K562 (cell line): ENCODE measurements at places on chromosomes 2 and 18. TPM values are rescaled to one million over a fixed set of nuclear protein-coding genes. Genes with fewer than 3 reads are reported as not detected.

GRCh38 chr2:58852243-58852642 lies 611.1 kb upstream of the FANCL start:
- H3K27ac ChIP-seq, result no peak overlapping the region
- DNase-seq, result no peak
- H3K4me3 ChIP-seq, result no peak overlapping the region
- H3K36me3 ChIP-seq, result no peaks in the 10 kb centered on the region
- no peaks in the 10 kb centered on the region for H3K27me3 ChIP-seq

DNA sequence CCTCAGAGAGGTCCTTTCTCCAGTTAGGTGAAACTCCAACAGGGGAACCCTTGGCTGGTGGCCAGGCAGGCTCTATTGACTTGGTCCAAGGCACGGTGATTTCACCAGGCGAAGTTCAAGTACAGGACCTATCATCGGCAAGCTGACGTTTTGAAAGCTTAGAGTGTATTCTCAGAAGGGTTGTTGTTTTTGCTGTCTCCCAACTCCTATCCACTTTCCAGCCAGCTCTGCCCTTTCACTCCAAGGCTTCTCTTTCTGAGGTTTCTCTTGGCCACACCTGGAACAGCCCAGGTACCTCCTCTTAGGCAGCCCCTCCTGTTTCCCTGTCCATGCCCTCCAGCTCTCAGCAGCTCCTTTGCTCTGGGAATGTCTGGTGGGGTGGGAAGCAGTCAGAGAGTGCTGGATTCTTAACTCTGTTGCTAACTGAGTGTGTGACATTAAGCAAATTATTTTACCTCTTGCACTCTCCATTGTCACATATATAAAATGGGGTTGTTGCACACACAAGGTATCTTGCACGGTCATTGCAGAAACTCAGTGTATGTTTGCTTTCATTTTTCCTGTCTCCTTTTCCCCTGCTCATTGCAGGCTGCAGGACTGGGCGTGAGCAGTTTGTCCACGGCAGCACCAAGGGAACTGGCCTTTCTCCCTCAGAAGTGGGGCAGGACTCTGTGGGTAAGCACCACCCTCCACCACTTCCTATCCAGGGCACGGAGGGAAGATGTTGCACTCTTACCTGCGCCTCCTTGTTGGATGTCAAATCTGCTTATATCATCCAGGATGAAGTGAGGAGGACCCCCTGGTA lies 30.2 kb downstream of the CAPN13 start:
- H3K27me3 ChIP-seq, result peaks cover 32% of the 10 kb centered on the region
- H3K36me3 ChIP-seq, result no peaks in the 10 kb centered on the region
- no peaks in the 10 kb centered on the region for H3K4me1 ChIP-seq
- H3K4me3 ChIP-seq, result no peak overlapping the region
- no peak for DNase-seq

- H3K4me1 ChIP-seq, result peaks cover 6% of the 10 kb centered on the region
- peaks cover 17% of the 10 kb centered on the region for H3K27me3 ChIP-seq
- no peak overlapping the region for H3K4me3 ChIP-seq
- H3K36me3 ChIP-seq, result no peaks in the 10 kb centered on the region
- DNase-seq, result no peak
Measured at GRCh38 chr2:129880309-129880708, 99.2 kb upstream of the RAB6C start.

DNA sequence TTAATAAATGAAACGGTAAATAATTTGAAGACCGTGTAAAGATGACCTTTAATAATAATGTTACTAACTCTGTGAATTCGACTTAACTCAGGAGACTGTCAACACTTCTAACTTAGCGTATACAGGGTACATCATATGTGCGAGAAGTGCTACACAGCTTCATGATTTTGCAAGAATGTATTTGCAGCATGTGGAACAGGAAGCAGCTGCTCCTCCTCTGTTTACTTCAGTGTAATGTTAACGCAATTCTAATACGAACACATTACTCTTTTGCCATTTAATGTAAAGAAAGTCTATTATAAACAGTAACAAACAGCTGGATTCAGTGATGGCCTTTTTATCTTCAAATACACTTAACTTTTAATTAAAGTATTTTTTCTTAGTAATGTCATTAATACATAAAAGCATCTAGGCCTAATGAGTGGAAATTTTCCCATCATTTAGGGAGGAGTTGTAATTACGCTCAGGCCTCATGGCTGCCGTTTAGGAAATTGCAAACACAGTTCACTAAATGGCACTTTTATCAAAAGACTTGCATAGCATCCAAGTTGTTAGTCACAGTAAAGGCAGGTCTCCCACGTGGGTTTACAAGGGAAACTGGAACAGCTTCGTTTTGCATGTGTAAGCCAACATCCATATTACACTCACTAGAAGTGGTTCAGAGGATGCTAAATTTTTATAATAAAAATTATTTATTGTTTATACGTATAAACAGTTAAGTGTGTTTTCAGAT lies 635.7 kb downstream of the FBXO15 start:
- H3K27ac ChIP-seq, result no peak overlapping the region
- H3K36me3 ChIP-seq, result no peaks in the 10 kb centered on the region
- DNase-seq, result no peak
- no peak overlapping the region for H3K4me3 ChIP-seq
- H3K4me1 ChIP-seq, result no peaks in the 10 kb centered on the region

The ADCYAP1 gene
- not detected in 2 replicates for total RNA-seq

DNA sequence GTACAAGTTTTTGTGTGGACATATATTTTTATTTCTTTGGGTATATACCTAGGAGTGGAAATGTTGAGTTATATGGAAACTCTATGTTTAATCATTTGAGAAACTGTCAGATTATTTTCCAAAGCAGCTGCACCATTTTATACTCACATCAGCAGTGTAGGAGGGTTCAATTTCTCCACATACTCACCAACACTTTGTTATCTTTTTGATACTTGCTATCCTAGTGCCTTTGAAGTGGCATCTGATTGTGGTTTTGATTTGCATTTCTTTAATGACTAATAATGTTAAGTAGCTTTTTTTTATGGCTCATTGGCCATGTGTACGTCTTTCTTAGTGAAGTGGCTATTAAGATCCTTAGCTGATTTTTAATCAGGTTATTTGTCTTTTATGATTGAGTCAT lies 64.7 kb upstream of the SLC8A1 start:
- no peak overlapping the region for H3K4me3 ChIP-seq
- H3K27me3 ChIP-seq, result no peaks in the 10 kb centered on the region
- H3K4me1 ChIP-seq, result no peaks in the 10 kb centered on the region

The RBFA gene
- 28.4 and 28.8 TPM in 2 replicates for total RNA-seq

DNA sequence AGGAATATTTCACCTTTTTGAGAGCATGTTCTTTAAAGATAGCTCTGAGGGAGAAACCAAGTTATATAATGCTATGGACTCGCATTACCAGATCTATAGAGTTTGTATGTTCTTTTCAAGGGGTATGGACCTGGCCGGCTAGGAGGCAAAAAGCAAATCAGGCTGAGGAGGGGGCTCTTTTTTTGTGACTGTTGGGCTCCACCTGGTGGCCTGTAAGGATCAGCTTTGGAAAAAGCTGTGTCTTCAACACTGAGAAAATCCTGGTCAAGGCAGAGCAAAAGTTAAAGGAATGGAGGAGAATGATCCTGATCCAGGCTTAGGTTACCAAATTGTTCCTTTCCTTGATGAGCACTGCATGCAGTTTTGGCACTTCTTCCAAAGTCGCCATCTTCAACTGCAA lies 180.5 kb downstream of the DIS3L2 start:
- peak; percentile 44 for DNase-seq
- H3K4me3 ChIP-seq, result no peak overlapping the region
- no peaks in the 10 kb centered on the region for H3K4me1 ChIP-seq

GRCh38 chr2:10157293-10157692 lies 34.8 kb downstream of the RRM2 start:
- no peak overlapping the region for H3K4me3 ChIP-seq
- no peak for DNase-seq
- peaks cover 11% of the 10 kb centered on the region; the same call in 1 of the 2 replicates for H3K4me1 ChIP-seq
- H3K27ac ChIP-seq, result no peak overlapping the region
- H3K36me3 ChIP-seq, result peaks cover 30% of the 10 kb centered on the region; the same call in 2 of the 3 replicates

DNA sequence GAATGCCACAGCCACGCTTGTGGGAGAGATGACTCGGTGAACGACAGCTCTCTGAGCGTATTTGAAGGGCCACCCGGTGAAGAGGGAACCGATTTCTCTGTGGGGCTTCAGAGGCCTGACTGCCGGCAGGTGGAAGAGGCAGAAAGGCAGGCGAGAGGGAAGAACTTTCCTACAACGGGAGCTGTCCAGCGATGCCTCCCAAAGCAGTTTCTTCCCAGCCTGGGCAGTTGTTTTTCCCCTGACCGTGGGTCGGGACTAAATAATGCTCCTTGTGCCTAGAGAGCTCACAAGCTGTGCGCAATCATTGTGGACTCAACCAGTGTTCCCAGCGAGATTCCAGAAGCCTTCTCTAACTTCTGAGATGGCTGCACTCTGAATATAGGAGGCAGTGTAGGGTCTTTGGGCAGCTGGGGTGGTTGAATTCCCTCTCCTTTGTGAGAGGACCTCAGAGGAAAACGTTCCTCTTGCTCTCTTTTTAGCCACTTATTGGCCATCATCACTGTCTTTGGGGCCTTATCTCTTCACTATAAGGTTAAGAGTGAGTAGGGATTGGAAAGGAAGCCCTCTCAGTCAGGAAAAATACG lies 710 bp downstream of the SEC11C start:
- no peaks in the 10 kb centered on the region for H3K27me3 ChIP-seq
- no peak overlapping the region for H3K27ac ChIP-seq
- DNase-seq, result peak; percentile 12
- peak overlapping the region; percentile 81 for H3K4me3 ChIP-seq
- H3K4me1 ChIP-seq, result peaks cover 5% of the 10 kb centered on the region; the same call in 1 of the 2 replicates

GRCh38 chr2:73232403-73233153 lies 461 bp downstream of the PRADC1 start:
- peaks cover 13% of the 10 kb centered on the region; the same call in 1 of the 3 replicates for H3K4me1 ChIP-seq
- H3K4me3 ChIP-seq, result peak overlapping the region; percentile 95
- H3K27ac ChIP-seq, result peak overlapping the region; percentile 67
- no peaks in the 10 kb centered on the region for H3K27me3 ChIP-seq
- H3K36me3 ChIP-seq, result peaks cover 46% of the 10 kb centered on the region

The AMER3 gene
- total RNA-seq, result not detected in 2 replicates

DNA sequence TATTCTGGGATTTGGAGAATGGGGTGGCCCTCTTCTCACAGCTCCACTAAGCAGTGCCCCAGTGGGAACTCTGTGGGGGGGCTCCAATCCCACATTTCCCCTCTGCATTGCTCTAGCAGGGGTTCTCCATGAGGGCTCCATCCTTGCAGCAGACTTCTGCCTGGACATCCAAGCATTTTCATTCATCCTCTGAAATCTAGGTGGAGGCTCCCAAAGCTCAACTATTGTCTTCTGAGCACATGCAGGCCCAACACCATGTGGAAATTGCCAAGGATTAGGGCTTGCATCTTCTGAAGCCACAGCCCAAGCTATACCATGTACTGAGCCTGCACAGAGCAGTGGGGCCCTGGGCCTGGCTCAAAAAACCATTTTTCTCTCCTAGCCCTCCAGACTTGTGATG lies 162.4 kb upstream of the CWC22 start:
- H3K4me1 ChIP-seq, result no peaks in the 10 kb centered on the region
- H3K27ac ChIP-seq, result no peak overlapping the region
- no peak overlapping the region for H3K4me3 ChIP-seq
- no peaks in the 10 kb centered on the region for H3K27me3 ChIP-seq

- no peak for DNase-seq
- H3K4me3 ChIP-seq, result no peak overlapping the region
- no peaks in the 10 kb centered on the region for H3K36me3 ChIP-seq
- H3K4me1 ChIP-seq, result peaks cover 14% of the 10 kb centered on the region; the same call in 2 of the 3 replicates
Measured at GRCh38 chr18:23724681-23725080, 35.4 kb downstream of the LAMA3 start.

GRCh38 chr18:74773171-74773624 lies 175.5 kb downstream of the ZNF407 start:
- peaks cover 2% of the 10 kb centered on the region; the same call in 1 of the 3 replicates for H3K4me1 ChIP-seq
- H3K27me3 ChIP-seq, result no peaks in the 10 kb centered on the region
- DNase-seq, result no peak
- no peak overlapping the region for H3K4me3 ChIP-seq
- no peak overlapping the region for H3K27ac ChIP-seq

- DNase-seq, result no peak
- no peaks in the 10 kb centered on the region for H3K36me3 ChIP-seq
Measured at GRCh38 chr2:220946552-220946951, 625.6 kb downstream of the EPHA4 start.

DNA sequence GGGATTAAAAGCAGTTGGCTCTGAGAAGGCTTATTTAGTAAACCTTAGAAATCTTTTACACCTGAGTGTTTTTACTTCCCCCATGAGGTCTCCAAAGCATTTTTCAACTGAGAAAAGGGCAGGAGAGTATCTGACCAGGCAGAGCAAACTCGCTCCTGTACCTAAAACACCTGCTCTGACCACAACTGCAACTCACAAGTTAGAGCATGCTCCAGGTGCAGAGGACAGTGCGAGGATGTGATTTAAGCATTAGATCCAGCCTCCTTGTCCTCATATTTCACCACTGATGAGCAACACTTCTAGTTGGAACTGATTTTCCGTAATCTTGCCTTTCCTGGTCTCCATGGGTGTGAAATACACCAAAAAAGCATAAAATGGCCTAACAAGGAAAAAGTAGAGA lies 34.5 kb upstream of the TBC1D8 start:
- H3K36me3 ChIP-seq, result no peaks in the 10 kb centered on the region
- no peak for DNase-seq
- no peaks in the 10 kb centered on the region for H3K4me1 ChIP-seq
- peaks cover 12% of the 10 kb centered on the region for H3K27me3 ChIP-seq
- no peak overlapping the region for H3K4me3 ChIP-seq

GRCh38 chr2:186442885-186443284 lies 43.2 kb upstream of the ZC3H15 start:
- H3K27me3 ChIP-seq, result no peaks in the 10 kb centered on the region
- H3K4me1 ChIP-seq, result no peaks in the 10 kb centered on the region
- H3K27ac ChIP-seq, result no peak overlapping the region
- no peaks in the 10 kb centered on the region for H3K36me3 ChIP-seq

DNA sequence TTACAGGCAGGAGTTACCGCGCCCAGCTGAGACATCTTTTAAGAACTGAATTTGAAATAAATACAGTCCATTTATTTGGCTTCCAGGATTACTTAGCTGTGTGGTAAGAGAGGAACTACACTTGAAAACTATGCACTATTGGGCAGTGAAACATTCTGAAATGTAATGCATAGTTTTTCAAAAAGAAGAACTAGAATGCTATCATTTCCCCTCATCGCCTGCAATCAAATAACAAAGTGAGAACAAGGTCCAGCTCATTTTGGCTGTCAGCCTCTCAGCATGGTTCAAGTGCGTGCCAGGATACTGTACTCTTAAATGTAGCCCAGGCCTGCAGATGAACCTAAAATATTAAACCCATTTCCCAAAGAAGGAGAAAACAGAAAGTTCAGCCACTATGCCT lies 76.6 kb upstream of the ARL5A start:
- H3K27ac ChIP-seq, result no peak overlapping the region
- no peak for DNase-seq
- H3K27me3 ChIP-seq, result peaks cover 24% of the 10 kb centered on the region; the same call in 1 of the 2 replicates
- H3K36me3 ChIP-seq, result no peaks in the 10 kb centered on the region
- H3K4me3 ChIP-seq, result no peak overlapping the region
- H3K4me1 ChIP-seq, result no peaks in the 10 kb centered on the region
